ENCODE measurements at places on chromosomes 3 and 15.

- no peak for DNase-seq
Observed at GRCh38 chr15:100263031-100263430, 78.7 kb downstream of the ADAMTS17 start.

GRCh38 chr3:69454204-69454787, 68.4 kb upstream of the FRMD4B start:
- DNase-seq, result no peak

- DNase-seq, result no peak
Observed at GRCh38 chr3:82883072-82883471, 1121.6 kb upstream of the GBE1 start.

GRCh38 chr3:45896956-45897355, 10.6 kb downstream of the CCR9 start:
- no peak for DNase-seq

DNA sequence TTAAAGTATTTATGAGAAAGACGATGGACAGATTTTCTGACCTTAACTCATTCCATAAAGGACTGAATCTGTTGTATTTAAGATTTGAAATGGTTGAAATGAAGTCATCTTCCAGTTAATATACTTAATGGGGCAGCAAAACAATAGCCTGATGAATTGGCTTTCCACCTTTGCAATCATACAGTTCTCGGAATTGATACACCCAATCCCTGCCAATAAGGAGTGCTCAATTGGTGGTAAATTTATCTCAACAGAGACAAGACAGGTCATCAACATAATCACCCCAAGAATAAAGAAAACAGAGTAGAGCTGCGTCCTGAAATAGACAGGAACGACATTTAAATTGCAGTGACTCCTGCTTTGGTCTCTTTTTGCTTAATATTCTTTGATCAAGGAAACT, 11.2 kb downstream of the ANXA2 start:
- DNase-seq, result no peak

GRCh38 chr3:30343861-30344260, 262.5 kb upstream of the TGFBR2 start:
- DNase-seq, result no peak

GRCh38 chr3:68703066-68703465, 229.3 kb downstream of the TAFA4 start:
- DNase-seq, result no peak

GRCh38 chr3:8777201-8777977, 8.0 kb upstream of the OXTR start:
- no peak for DNase-seq

GRCh38 chr3:149234671-149235245, 13.1 kb upstream of the CP start:
- DNase-seq, result no peak

- DNase-seq, result no peak
Observed at GRCh38 chr3:131972091-131972490, 62.7 kb downstream of the CPNE4 start.

DNA sequence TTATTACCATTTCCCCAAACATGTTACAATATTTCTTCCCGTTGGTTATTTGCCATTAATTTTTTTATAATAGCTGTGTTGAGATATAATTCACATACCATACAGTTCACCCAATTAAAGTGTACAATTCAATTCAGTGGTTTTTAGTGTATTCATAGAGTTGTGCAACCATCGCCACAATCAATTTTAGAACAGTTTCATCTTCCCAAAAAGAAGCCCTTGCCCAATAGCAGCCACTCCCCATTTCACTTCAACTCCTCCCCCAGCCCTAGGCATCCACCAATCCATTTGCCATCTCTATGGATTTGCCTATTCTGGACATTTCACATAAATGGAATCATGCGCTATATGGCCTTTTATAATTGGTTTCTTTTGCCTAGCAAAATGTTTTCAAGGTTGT, 225.1 kb downstream of the EPHB1 start:
- DNase-seq, result no peak

DNA sequence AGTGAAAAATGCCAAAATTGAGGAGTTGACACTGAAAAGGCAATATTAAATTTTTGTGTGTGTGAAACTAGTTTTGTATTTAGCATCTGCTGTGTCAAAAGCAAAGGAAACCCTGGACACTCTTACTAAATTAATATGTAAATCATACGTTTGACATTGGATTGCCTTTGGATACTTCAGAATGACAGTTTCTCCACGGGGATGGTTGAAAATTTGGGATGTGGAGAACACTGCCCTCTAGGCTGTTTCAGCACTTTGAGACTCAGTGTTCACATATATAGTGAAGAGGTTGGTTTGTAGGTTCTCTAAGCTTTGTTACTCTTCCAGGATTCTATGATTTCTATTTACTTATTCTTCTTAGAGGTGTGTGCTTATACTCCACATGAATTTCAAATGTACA, 3.0 kb downstream of the ROBO2 start:
- DNase-seq, result no peak

- DNase-seq, result peak; percentile 63
Observed at GRCh38 chr3:184227481-184227935, 1.9 kb upstream of the VWA5B2 start.

DNA sequence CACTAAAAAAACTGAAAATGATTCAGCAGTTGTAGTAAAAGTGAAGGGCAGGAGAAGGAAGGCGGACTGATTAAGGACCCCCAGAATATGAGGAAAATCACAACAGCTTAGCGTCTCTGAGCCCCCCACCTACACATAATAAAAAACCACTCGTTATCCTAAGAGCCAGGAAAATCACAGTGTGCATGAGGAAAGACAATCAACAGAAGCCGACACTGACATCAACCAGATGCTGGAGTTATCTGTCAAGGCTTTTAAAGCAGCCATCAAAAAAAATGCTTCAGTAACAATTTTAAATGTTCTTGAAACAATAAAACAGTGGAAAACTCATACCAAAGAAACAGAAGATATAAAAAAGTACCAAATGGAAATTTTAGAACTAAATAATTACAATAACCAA, 9.7 kb upstream of the CXCR6 start:
- DNase-seq, result no peak

DNA sequence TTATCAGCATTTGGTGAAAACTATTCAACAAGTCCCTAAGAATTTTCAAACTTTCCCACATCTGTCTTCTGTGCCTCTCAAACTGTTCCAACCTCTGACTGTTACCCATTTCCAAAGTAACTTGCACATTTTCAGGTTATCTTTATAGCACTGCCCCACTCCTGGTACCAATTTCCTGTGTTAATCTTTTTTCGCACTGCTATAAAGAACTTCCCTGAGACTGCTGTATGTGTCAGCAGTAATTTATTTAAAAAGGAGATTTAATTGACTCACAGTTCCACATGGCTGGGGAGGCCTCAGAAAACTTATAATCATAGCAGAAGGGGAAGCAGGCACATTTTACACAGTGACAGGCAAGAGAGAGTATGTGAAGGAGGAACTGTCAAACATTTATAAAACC, 310.9 kb upstream of the SLITRK3 start:
- DNase-seq, result no peak

GRCh38 chr3:119937229-119937628, 155.3 kb downstream of the NR1I2 start:
- peak; percentile 49 for DNase-seq

DNA sequence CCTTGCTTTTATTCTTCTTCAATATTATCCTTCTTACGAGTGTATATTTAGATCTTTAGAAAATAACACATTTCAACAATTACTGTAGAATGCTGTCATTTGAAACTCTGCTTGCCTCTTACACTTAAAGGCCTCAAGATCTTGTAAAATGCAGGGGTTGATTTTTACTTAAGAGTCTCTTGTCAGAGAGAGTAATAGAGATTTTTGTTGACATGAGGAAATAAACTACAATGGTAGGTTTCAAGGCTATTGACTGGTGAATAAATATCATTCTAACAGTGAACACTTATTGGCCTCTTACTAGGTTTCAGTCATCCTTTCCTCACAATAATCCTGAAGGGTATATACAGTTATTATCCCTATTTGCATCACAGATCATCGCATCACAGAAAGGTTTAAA, 344.6 kb downstream of the GBE1 start:
- no peak for DNase-seq

DNA sequence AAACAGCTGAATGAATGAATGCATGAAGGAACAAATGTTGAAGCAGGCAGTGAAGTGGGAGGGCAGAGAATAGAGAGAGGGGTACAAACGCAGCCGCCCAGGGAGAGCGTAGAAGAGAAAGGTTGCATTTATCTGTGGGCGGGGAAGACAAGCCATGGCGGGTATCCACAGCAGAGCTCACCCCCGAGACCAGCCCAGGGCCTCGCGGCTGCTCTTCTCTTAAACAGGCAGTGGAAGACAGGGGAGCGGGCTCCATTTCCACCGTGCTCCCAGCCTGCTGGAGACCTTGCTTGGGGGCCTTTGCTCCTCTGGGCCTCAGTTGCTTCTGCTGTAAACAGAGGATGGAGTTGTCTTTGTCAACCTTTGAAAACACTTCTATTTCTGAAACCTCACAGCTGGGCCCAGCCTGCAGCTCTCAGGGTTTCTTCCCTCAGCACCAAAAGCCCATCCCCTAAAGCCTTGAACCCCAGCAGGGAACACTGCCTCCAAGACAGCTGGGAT, 259.5 kb downstream of the UACA start:
- no peak for DNase-seq

DNA sequence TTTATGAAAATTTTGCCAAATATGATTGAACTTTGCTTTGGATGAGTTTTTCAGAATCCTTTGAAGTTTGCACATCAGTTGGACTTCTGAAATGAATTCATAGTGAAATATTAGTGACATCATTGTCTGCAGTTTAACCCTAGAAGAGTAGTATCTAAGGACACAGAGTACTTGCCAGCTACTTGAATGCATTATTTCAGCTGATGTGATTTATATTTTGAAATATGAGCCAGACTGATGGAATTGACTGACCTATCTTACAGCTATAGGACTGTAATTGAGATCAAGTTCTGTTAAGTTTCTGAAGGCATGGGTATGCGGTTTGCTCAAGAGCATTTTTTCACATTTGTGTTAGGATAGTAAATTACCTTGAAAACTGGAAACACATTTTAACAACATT, 51.2 kb downstream of the LYSMD4 start:
- DNase-seq, result no peak

GRCh38 chr3:110254591-110254990, 817.0 kb upstream of the NECTIN3 start:
- DNase-seq, result no peak

DNA sequence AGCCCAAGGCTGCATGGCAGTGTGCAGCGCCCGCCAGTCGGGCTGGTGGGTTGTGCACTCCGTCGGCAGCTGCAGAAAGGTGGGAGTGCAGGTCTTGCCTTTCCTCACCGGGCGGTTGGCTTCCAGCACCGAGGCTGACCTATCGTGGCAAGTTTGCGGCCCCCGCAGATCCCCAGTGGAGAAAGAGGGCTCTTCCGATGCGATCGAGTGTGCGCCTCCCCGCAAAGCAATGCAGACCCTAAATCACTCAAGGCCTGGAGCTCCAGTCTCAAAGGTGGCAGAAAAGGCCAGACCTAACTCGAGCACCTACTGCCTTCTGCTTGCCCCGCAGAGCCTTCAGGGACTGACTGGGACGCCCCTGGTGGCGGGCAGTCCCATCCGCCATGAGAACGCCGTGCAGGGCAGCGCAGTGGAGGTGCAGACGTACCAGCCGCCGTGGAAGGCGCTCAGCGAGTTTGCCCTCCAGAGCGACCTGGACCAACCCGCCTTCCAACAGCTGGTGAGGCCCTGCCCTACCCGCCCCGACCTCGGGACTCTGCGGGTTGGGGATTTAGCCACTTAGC, 4.3 kb downstream of the ISL2 start:
- peak; percentile 46 for DNase-seq

DNA sequence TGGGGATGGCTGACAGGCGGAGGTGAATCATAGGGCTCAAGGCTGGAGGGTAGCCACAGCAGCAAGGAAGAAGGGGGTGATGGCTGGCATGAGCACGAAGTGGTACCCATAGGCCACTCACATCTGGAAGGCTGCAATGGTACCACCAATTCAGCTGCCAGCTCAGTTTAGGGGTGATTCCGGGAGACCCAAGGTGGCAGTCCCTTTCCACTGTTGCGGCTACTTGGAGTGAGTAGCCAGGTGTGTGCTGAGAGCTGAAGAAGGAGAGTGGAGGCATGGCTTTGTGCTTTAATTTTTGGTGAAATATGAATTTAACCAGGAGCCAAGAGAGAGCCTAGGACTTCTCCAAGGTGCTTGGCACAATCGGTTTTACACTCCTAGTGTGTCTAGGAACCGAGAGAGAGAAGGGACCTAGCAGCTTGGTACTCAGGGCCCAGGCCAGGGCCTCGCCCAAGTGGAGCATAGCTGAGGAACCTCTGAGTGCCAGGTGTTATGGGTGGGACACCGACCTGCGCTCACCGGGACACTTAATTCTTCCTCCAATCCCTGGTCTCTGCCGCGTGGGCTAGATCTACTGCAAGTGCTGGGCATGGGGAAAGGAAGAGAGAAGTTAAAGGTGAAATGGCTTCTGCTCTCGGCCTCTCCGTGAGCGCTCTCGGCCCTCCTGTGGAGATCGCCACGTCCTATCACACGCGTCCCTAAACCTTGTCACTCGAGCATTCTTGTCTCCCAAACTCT, 32.2 kb upstream of the POLG start:
- DNase-seq, result no peak

GRCh38 chr3:100263583-100263982, 2.8 kb downstream of the TBC1D23 start:
- DNase-seq, result no peak

DNA sequence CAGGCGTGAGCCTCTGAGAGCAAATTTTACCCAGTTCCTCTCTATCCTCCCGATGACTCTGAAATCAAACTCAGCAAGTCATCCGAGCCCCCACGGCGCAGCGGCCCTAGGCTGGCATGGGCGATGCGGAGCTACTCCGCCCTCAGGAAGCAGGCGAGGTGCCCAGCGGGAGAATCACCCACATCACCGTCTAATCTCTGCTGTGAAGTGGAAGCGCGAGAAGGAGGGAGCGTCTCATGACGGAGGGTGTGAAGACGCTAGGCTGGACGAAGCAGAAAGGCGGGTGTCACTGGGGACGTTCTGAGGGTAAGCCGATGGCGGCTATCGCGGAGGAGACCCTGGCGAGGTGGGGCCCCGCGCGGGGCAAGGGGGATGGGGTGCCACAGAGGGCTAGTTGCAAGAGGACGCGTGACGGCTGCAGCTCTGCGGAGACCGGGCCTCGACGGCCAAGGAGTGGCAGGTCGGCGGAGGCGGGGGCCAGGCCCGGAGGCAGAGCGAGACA, 9.1 kb upstream of the GNAI2 start:
- peak; percentile 46 for DNase-seq

- DNase-seq, result no peak
Observed at GRCh38 chr3:43171748-43172147, 65.9 kb upstream of the POMGNT2 start.

DNA sequence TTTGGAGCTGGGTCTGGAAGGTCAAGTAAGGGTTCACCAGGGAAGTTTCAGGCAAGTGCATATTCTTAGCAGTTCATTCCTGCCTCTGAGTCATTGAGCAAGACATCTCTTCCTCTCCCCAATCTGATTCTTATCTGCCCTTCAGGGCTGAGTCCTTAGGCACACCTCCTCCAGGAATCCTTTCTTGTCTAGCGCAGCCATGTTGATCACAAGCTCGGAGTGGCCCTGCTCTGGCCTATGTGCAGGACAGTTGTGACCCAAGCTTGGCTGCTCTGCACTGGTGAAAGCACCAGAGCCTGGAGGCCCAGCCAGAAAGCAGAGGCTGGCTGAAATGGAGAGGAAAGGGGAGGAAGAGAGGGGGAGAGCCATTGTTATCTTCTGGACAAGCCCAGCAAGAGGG, 30.9 kb upstream of the MRPS22 start:
- no peak for DNase-seq

All from CD4-positive, alpha-beta T cell treated with Interleukin-10 for 1 hour (primary cell).